NCI-H460 (cell line): ENCODE measurements at places on chromosomes 3 and 15.
A peak's percentile ranks its signal among the peaks of the same experiment; 100 is the strongest.

GRCh38 chr3:109806929-109807328 is 469.6 kb upstream of the DPPA4 start:
- no peak for DNase-seq

- DNase-seq, result no peak
These were observed 1375.4 kb downstream of the ZPLD1 start for GRCh38 chr3:103810167-103810566.

GRCh38 chr15:58201516-58201915 is 63.3 kb downstream of the AQP9 start:
- no peak for DNase-seq

DNA sequence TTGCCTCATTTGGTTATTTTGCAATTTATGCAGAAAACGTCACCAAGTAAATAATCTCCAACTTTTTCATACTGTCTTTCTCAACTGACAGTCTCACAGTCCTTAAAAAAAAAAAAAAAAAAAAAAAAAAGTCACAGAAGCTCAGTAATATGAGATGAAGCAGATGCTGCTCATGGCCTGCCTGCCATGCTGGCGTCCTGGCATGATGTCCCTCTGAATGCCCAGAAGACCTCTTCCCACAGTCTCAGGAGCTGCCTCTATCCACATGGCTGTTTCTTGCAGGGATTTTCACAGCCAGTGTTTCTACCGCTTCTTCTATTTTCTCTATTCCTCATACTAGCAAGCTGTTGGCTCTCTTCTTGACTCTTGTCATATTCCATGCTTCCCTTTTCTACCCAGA is 87.7 kb downstream of the TGFBR2 start:
- DNase-seq, result no peak

GRCh38 chr3:122392868-122393844 is 9.2 kb downstream of the FAM162A start:
- peak; percentile 25 for DNase-seq

DNA sequence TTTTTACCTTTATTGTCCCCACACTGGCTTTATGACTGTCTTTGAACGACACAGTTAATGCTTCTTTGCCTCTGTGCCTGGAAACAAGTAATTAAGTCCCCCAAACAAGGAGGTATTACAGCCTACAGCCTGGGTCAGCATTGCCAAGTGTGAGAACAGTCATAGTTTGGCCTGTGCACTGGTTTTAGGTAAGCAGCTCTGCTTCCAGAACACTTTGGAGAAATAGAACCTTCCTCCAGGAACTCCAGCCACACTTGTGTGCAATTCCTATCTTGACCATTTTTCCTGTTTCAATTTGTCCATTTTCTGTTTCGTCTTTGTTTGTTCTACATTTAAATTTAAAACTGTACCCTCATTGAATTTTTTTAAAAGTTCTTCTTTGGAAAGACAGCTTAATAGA is 568.2 kb downstream of the TUSC7 start:
- no peak for DNase-seq

DNA sequence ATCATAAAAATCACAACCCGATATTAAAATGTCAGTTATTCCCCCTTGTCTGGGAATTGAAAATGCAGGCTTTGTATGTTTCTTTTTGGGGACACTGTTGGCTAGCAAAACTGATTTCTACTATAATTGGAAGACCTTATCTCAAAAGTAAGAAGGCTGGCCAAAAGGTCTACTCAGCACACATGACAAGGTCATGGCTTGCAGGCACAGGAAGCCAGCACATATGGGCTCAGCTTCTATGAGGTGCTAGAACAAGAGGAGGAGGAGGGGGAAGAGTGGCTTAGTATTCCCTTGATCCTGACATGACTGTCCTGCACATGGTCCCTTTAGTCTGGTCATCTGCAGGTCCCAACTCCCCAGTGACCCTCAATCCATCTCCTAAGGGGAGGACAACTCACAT is 681.2 kb downstream of the SQOR start:
- no peak for DNase-seq

- DNase-seq, result no peak
These were observed 63.2 kb downstream of the LRRFIP2 start for GRCh38 chr3:37111199-37111598.

DNA sequence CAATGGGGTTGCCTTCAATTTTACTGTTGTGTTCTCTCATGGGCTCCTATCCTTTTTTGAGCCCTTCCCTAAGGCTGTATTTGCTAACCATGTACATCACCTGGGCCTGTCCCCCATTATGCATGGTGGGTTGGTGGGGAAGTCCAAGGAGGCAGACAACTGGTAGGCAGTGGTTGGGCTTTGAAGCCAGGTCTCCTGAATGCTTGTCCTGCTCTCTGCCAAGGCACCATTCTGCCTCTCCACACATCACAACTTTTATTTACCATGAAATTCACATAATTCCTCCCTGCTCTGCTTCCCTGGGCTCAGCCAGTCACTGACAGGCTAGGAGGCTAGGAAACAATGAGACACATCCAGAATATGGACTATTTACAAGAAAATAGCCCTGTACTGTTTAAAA is 41.0 kb upstream of the COPB2 start:
- no peak for DNase-seq

DNA sequence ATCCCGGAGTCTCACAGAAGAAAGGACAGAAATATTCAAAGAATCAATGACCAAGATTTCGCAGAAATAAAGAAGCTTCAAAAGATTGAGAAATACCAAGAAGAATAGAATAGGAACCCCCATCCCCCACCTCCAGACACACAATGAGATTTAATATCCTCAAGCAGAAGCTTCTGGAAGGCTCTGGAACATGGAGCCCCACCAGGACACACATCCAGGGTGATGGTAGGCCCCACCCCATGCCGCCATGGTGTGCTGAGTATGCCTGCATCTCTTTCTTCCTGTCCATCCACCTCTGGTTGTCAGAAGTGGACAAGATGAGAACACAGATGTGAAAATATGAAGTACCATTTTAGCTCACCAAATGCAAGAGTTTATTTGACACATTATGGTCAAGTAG is 19.3 kb downstream of the PRR23E start:
- DNase-seq, result no peak

- DNase-seq, result peak; percentile 4
These were observed 519.8 kb upstream of the GBE1 start for GRCh38 chr3:82281205-82281604.

- DNase-seq, result no peak
These were observed 52.8 kb downstream of the PPM1L start for GRCh38 chr3:160808838-160809237.

- no peak for DNase-seq
These were observed 70.4 kb upstream of the DLG1 start for GRCh38 chr3:197368821-197369220.

DNA sequence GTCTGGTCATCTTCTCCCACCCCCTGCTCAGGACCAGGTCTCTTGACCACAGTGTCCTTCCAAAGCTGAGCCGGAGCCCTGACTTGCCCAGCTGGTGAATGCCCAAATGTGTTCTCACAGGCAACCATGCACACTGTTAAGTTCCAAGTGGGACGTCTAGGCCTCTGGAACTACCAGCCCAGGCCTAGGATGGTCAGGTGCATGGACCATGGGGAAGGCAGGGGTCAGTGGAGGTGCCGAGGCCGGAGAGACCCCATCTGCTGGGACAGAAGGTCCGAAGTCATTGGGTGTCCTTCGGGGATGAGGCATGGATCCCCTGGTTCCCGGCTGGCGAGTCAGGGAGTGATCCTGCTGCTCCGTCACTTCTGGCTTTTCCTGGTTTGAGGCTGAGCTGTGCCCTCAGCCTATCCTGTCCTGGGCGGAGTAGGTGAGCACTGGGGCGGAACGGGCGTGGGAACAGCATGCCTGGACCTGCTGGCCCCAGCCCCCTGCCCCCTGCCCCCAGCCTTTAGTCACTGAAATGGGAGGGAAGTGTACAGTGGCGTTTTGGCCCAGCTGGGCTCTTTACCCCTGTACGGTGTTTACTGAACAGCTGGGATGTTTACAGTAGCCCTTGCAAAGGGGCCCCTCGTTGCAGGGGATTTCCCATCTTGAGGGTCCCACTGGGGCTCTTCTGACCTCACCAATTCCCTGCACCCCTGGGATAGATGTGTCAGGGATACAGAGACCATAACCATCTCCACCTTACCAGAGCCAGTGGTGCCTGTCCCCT is 12.1 kb downstream of the SEMA3F start:
- DNase-seq, result no peak

DNA sequence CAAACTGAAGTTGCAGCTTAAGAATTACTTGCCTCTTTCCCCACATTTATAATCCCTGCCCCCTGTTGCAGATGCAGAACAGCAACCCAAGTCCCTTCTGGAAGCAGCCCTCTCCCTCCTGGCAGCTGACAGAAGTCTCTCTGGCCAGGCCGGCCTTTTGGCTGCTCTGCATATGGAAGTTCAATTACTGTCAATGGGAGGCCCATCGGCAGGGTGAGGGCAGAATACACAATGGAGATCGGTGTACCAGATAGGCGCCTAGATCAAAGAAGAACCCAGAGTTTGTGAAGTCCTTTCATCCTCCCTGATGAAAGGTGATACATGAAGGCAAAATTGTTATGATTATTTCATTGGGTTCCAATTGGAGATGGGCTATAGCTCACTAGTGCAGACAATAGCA is 327.9 kb upstream of the CTNNB1 start:
- no peak for DNase-seq

GRCh38 chr3:11626084-11626463 is 17.6 kb downstream of the VGLL4 start:
- DNase-seq, result no peak

GRCh38 chr3:20912406-20912805 is 726.4 kb upstream of the SGO1 start:
- no peak for DNase-seq

GRCh38 chr3:178480795-178481194 is 55.4 kb upstream of the KCNMB2 start:
- no peak for DNase-seq

- no peak for DNase-seq
These were observed 46.6 kb upstream of the RASGRP1 start for GRCh38 chr15:38611228-38611627.

GRCh38 chr3:95911767-95912166 is 902.6 kb upstream of the EPHA6 start:
- DNase-seq, result no peak

DNA sequence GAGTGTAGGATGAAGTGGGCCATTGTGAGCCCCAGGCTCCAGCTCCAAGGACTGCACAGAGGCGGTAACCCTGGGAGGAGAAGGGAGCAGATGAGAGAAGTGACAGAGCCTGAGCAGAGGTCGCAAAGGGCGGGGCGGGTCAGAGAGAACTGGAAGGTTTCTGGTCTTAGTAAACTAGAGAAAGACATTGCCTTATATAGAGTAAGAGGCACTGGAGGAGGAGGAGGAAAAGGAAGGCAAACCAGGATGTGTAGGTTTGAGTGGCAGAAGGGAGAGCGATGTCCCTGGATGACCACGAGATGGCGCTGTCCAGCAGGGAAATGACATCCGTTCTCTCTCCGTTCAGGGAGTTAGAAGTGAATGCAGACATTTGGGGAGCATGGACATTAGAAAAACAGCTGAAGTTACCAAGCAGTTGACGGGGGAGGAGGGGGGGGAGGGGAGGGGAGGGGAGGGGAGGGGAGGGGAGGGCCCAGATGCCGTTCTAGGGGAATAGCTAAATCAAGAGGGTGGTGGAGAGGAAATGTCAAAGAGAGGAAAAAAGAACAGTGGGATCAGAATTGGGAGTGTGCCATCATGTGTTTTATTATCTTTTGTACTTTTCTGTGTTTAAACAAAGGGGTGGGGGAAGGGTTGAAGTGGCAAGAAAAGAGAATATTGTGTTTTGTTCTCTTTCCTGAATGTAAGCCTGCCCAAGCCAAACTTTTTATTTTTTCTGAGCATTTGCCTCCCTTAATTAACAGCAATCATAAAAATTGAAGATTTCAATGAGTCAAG is 48.8 kb downstream of the STARD5 start:
- peak; percentile 66 for DNase-seq

DNA sequence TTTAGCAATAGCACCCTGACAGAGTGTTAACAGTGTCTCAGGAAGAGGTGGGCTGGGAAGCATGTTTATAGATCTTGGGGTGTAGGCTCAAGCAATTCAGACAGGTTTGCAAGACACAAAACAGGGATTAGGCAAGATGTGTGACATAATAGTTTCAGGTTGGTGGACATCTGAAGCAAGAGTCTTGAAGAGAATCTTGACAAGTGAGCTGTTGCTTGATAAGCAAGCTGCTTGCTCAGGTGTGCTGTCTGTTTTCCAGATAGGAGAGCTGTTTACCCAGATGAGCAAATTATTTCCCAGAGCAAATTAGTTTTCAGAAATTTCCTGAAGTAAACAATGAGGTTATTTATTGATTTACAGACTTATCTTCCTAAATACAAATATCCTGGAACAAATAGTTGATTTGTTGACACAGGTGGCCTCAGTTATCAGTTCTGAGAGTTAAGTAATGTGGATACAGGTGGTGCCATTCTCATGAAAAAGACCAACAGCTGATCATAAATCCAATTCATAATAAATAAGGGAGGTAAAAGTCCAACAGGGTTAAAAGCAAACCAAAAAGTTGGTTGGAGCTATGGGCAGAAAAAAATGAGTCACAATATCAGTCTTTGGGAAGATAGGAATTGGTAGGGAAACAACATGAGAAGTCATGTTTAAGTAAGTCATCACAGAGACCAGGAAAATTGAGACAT is 437.3 kb downstream of the TBL1XR1 start:
- DNase-seq, result no peak

DNA sequence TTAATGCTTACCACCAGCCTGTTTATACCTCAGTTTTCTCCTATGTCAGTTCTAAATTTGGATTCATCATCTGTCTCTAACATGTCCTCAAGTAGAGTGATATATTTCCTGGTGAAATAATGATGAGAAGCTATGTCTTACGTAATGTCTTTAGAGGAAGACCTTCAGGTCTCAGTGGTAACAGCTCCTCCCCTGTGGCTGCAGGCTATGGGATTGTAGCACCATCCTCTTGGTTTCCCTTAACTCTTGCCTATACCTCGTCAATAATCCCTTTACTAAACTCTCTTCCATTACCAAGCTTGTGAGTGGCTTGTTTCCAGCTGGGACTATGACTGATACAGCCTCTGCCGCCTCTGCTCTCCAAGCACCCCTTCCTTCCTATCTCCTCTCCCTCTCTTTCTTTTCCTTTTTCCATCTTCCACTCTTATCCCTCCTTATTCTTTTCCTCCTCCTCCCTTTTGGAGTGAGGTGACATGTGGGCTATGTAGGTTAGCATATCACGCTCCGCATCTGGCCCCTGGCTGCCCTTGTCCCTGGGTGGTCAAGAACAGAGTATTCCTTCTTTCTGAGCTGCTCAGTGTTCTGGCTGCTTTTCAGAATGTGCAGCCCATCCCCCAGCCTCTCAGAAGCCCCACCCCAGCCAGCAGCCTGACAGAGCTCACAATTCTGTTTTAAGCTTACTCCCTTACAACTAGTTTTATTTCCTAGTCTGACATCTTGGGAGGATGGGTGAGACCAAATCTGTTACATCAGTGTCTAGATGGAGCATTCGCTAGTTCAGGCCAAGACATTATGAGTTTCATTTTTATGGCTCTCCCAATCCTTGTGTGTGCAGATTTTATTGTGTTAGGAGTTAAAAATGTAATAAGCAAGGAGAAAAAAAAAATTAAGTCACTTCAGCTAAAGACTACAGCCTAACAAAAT is 75.0 kb upstream of the RNU6-1 start:
- DNase-seq, result peak; percentile 20

DNA sequence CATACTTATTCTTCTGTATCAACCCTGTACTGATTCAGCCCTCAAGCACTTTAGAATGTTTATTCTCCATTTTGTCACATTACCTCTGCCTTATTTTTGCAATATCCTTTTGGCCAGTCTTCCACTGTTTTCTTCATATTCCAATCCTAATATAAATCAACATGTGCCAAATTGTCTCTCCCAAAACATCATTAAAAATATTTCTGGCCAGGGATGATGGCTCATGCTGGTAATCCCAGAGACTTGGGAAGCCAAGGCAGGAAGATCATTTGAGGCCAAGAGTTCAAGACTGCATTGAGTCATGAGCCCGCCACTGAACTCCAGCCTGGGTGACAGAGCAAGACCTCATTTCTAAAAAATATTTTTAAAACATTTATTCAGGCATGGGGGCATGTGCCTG is 641.4 kb upstream of the CBLB start:
- no peak for DNase-seq
